ENCODE measurements at places on chromosomes 2 and 18. TPM values are rescaled to one million over a fixed set of nuclear protein-coding genes. Genes with fewer than 3 reads are reported as not detected.

Gene KYNU
- 0.27 TPM for total RNA-seq

Gene LBX2
- total RNA-seq, result not detected

Gene GPC1
- 70.1 TPM for total RNA-seq

Gene NCKAP1
- total RNA-seq, result 162 TPM

Gene ERFE
- 1.7 TPM for total RNA-seq

Gene SLC23A3
- total RNA-seq, result 1.3 TPM

Gene GPR45
- 1.5 TPM for total RNA-seq

Gene ALPP
- not detected for total RNA-seq

Gene HSBP1L1
- total RNA-seq, result 2.3 TPM

Gene ANO7
- 0.54 TPM for total RNA-seq

Gene NOL4
- 43.4 TPM for total RNA-seq

Gene ALLC
- not detected for total RNA-seq

Gene ACP1
- total RNA-seq, result 109 TPM

Gene KCNJ13
- total RNA-seq, result 0.82 TPM

Gene HOXD3
- total RNA-seq, result not detected

Gene TIMM21
- 30.6 TPM for total RNA-seq

Gene C2orf92
- 15.7 TPM for total RNA-seq

Gene MAIP1
- 18.3 TPM for total RNA-seq

Gene ATRAID
- 48.7 TPM for total RNA-seq

Gene GBX2
- 4.4 TPM for total RNA-seq

Gene ALPI
- not detected for total RNA-seq

Gene CXCR1
- total RNA-seq, result not detected

Gene NCKAP5
- total RNA-seq, result 25.3 TPM

Gene ESPNL
- 0.09 TPM for total RNA-seq

Gene CCDC68
- 0.82 TPM for total RNA-seq

Gene LYPD6B
- 0.91 TPM for total RNA-seq

Gene ZNF396
- 3.8 TPM for total RNA-seq

Gene TIA1
- 432 TPM for total RNA-seq

Gene VIT
- total RNA-seq, result 3.4 TPM

Gene DLGAP1
- total RNA-seq, result 78.1 TPM

Gene SERPINB10
- not detected for total RNA-seq

Gene RSAD2
- 1.5 TPM for total RNA-seq

Gene BMP10
- total RNA-seq, result not detected

Gene L3MBTL4
- 2.9 TPM for total RNA-seq

Gene RIT2
- total RNA-seq, result 9.5 TPM

Gene ODC1
- total RNA-seq, result 104 TPM

Gene PTPRN
- total RNA-seq, result 18.1 TPM

Gene MTERF4
- total RNA-seq, result 64.7 TPM

Gene ALK
- total RNA-seq, result 6.4 TPM

Gene MITD1
- total RNA-seq, result 22.1 TPM
